ENCODE measurements at places on chromosomes 4 and X. TPM values are rescaled to one million over a fixed set of nuclear protein-coding genes. Genes with fewer than 3 reads are reported as not detected.

GRCh38 chr4:19992471-19993093 is 259.1 kb upstream of the SLIT2 start:
- DNase-seq, result no peak

DNA sequence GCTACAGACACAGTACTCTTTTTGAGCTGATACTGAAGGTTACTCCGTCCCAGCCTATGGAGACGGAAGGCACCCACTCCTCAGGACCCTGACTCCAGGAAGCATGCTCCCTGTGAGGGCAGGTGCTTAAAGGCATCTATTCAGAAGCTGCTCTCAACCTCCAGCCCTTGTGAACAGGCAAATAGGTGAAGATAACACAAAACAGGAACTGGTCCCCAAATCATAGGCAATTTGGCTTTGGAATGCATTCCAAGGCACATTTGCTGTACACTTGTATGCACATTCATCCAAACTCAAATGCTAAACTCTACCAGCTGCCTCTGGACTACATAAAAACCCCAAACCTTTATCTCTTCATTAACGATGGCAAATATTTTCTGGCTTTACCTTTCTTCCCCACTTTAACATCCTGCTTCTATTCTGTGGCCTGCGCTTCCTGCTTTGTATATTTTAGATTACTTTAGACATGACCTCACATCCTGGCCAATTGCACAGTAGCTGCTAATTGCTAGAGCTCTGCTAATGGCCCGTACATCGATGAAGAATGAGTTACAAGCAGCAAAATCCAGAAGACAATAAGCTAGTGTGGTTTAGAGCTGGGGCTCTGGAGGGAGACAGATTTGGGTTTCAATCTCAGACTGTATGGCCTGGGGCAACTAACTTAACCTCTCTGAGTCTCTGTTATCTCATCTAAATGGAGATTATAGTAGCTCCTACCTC is 3.2 kb downstream of the SEL1L3 start:
- peak; percentile 30 for DNase-seq

DNA sequence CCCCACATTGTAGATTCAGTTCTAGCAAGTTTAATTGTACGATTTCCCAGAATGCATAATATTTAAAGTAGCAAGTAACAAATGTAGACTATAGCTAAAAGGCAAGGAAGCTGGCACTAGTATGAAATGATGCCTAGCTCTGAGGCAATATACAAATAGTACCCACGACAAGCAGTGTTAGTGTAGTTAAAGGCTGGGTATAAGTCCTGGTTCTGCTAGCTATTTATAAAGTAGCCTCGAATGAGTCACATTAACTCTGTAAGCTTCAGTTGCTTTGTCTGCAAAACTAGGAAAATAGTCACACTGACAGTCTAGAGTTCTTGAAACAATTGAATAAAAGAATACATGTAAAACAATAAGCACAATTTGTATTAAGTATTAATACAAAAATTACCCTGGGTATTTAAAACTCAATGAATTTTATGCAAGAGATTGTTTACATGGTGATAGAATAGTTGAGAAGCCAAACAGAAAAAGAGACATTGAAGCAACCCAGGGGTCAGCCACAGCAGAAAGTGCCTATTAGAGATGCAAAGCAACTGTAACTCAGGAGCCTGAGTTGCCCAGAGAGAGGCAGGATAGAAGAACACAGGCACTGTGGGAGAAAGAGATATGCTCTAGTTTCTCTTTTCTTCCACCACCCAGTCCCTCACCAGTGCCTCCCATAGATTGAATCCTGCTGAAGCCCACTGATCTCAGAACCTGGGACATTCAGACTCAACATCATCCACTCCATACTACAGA is 949.0 kb downstream of the C4orf33 start:
- DNase-seq, result no peak

OPRPN gene
- not detected for total RNA-seq

GRCh38 chrX:51836823-51837222 is 56.6 kb upstream of the MAGED1 start:
- DNase-seq, result no peak

Measured in activated CD4-positive, alpha-beta T cell treated with anti-CD3 and anti-CD28 coated beads for 36 hours (primary cell).